ENCODE measurements at places on chromosomes 12 and 14.
A peak's percentile ranks its signal among the peaks of the same experiment; 100 is the strongest.

DNA sequence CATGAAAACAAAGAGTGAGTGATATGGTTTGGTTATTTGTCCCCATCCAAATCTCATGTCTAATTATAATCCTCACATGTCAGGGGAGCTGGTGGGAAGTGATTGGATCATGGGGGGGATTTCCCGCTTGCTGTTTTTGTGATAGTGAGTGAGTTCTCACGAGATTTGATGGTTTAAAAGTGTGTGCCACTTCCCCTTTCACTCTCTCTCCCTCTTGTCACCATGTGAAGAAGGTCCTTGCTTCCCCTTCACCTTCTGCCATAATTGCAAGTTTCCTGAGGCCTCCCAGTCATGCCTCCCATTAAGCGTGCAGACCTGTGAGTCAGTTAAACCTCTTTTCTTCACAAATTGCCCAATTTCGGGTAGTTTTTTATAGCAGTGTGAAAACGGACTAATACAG lies 2.1 kb upstream of the ATXN7L3B start:
- no peak for DNase-seq

- DNase-seq: peak; percentile 33
These were observed 148.9 kb downstream of the CHST11 start for GRCh38 chr12:104605685-104606084.

DNA sequence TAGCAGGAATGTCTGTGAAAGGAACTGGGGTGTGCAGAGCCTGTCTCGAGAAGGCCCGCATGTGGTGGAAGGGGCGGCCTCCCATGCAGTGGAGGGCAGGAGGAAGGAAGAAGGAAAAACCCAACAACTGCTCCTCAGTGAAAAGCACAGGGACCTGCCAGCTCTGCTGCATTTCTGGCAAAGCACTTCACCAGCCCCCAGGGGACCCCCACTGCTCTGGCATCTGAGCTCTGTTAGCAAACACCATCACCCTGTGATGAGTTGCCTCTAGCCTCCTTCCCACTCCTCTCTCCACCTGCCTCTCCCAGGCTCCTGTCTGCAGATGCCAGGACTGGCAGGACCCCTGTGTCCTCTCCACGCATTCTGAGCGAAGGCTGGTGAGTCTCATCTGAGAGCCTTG lies 69.0 kb upstream of the DDX11 start:
- DNase-seq: no peak

DNA sequence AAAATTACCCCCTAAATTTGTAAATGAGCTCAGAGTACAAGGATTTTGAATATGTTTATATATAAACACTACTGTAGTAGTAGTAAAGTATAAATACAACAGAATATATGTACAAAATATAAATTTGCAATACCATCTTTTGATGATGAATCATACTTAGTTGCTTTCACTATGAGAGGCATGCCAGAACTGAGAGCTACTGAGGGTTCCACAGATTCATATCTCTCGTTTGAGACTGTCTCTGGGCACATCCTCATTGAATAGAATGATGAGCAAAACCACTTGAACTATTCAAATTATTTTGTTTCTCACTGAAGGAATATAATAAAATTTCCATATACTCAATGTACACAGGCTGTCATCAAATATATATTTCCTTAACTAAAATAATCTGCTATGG lies 417.6 kb downstream of the NAV3 start:
- DNase-seq: peak; percentile 57

DNA sequence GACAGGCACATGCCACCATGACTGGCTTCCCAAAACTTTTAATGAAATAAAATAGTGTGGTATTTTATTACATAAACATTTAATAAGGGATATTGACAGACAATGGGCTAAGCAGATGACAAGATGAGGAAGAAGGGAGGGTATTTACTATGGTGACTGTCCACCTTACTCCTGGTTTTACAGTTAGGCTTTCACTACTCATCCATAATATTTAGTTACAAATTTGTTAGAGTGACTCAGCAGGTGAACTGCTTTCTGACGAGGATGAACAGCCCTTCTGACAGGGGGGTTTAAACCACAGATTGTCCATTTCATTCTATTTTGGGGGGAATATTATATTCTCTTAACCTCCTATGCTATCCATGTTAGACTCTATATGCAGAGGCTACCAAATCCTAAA lies 3.6 kb upstream of the PALS1 start:
- no peak for DNase-seq

DNA sequence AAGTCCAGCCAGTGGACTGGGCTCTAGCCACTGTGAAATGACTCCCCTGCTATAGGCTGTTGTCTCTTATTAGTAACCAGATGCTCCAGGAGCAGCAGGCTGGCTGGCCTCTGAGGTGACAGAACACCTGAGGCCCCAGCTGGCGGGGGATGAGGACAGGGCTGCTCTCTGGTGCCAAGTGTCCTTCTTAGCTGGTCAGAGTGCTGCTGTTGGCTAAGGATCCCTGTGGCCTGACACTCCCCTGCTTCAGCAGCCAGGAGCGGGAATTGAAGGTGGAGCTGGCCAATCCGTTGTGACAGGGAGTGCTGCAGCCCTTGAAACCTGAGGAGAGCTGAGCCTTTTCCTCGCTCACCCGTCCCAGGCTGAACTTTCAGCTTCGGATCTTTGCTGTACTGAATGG lies 30.7 kb downstream of the TMEM229B start:
- DNase-seq: peak; percentile 8

- no peak for DNase-seq
These were observed 499.3 kb downstream of the TMEM132D start for GRCh38 chr12:129404556-129404955.

- no peak for DNase-seq
These were observed 107.9 kb upstream of the NAP1L1 start for GRCh38 chr12:76192416-76192815.

DNA sequence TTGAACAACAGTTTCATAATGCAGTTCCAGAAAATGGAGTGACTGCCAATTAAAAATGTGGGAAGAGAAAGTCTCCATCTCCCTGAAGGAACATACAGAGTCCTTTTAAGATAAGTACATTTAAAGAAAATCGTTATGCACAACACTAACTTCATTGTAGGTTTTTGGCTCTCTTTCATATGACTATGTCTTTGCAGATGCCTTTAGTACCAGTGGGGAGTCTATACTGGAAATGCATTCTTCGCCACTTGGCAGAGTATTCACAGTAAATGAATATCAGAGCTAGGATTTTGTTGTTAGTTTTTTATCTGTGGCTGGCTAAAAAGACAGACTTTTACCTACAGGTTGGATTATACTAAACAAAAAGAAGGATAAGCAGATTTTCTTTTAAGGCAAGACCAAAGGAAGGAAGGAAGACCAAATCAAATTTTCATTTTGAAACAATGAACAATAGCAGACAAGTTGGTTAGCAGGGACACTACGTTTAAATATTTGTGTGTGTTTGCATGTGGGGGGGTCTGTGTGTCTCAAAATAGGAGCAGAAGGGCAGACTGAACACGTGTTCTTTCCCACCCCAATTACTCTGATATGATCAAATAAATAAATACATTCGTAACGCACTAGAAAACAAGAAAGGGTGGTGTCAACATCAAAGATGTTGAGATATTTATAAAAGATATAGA lies 124.5 kb downstream of the BTG1 start:
- DNase-seq: no peak

DNA sequence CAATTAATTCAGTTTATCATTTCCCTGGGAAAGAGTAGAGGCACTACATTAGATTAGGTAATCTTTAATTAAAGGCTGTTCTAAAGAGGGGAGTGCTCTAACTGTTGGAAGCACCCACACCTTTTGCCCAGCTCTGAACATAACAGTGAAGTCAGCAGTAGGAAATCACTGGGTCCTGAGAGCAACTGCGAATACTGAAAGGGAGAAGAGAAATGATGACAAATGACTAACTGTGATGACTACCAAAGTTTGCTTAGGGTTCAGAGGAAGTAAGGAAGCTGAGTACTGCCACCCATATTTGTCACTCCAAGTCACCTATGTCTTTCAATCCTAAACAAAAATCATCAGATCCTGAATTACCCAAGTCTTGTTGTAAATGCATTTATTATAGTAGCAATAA lies 140.6 kb downstream of the EPS8 start:
- DNase-seq: no peak

DNA sequence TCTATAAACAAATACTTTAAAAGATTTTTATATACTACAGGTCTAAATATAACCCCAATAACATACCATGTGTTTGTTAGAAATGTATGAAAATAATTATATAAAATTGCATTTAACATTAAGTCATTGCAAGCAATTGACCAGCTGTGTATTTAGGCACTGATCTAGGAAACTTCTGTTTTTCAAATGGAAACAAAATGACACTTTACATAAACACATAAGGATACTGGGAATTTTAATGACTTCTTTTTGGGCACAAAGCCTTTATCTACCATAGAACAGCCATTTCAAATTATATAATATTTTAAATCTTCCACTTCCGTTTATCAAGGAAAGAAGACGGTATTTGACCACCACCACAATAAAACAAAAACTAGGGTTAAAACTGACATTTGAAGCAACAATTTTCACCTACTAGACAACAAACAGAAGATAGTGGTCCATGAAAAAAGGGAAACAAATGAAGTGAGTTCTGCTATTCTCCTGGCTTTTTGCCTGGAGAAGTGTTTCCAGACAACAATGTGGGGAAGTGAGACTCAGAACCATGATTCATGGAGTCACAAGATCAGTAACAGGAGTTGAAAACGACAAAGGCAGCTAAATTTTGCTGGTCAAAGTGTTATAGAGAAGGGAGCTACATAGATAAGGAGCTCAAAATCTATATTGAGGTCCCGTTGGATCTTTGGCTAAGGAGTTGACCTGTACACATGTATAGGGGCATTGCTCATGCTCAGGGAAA lies 475.1 kb downstream of the TRHDE start:
- no peak for DNase-seq

DNA sequence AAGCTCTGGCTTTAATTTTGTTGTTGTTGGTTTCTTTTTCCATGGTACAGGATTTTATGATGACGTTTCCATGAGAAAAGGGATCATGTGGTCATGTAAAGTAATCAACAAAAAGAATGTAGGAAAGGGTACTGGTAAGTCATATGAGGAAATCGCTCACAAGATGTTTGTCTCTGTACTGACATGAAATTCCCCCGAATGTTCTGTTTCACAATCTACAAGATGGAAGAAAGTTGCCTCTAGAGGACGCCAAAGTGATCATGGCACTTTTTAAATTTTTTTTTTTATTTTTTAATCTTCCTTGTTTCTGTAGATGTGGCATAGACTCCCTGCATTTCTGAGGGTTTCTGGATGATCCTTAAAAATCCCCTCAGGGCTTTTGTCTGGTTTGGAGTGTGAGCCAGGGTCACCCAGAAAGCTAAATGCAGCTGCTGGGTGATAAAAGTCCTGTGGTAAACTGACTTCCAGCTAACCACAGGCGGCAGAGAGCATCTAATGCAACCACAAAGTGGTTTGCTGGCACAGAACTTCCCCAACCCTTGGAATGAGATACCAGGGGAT lies 393.5 kb downstream of the CCDC91 start:
- peak; percentile 22 for DNase-seq

DNA sequence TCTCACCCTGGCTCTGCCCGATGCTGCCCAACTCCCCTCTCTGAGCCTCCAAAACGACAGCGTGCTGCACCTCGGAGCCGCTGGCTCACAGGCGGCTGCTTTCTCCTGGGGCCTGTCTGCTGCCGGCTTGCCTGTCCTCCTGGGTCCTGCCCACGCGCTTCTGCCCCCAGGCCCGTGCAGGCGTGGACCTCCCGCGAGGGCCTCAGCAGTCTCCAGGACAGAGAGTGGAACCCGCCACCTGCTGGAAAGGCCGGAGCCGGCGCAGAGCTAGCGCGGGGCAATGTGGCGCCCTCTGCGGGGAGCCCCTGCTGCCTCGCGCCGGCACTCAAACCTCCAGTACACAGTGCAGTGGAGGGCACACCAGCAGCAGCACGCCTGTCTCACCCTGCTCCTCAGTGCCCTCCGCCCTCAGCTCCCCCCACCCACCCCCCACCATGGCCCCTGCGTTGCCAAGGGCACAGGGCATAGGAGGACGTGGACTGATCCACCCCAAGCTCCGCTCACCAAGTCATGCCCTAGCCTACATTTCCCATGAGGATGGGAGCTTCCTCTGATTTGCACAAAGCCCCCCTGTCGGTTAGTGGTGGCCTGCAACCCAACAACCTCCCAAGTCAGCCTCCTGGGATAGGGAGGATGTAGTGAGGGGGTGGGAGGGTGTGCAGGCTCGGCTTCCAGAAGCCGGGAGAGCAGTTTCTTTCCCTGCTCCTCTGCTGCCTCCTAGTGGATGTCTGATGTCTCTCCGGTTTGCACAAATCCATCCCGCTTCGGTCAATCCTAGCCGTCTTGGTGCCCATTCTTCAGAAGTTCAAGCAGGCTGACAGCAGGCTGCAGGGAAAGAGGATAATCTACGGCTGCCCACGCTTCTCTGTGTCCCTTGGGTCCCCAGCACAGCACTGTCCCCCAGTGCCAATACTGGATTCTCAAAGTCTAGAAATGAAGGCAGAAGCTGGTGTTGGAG lies 25.2 kb downstream of the KRT8 start:
- peak; percentile 96 for DNase-seq

GRCh38 chr12:5022465-5023061 lies 21.1 kb upstream of the KCNA5 start:
- peak; percentile 55 for DNase-seq

DNA sequence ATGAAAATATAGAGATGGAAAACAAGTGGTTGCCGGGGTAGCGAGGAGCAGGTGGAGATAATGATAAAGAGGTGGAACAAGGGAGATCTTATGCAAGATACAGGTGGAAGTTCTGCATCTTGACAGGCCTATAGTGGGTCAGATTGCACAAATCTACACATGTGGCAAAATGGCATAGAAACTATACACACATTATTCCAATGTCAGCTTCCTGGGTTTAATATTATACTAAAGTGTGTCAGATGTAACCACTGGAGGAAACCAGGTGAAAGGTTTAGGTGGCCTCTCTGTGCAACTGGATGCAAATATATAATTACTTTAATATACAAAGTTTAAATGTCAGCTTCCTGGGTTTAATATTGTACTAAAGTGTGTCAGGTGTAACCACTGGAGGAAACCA lies 1.1 kb downstream of the SLC38A4 start:
- no peak for DNase-seq

- no peak for DNase-seq
These were observed 386.1 kb downstream of the SEC23A start for GRCh38 chr14:38716926-38717325.

DNA sequence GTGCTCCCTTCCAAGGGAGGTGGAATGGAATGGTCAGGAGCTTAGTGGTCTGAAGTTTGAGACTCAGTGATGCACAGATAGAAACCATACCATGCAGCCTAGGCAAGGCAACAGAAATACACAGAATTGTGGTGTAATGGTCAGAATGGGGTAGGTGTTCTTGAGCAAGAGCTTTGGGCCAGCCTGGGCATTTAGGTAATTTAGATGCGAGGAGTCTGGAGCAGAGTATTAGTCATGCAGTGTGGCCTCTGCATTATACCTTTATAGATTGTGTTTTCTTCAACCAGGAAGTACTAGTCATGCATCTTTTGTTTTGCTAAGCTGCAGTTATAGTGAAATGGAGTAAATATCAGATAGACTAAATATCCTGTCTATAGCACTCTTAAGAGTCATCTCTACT lies 118.3 kb downstream of the DAAM1 start:
- DNase-seq: peak; percentile 33

Data from adipocyte (in vitro differentiated cells).